CD4-positive, alpha-beta T cell treated with Interleukin-2 at 100 ng/mL for 4 hours (primary cell): ENCODE measurements at places on chromosomes 13 and 19.

DNA sequence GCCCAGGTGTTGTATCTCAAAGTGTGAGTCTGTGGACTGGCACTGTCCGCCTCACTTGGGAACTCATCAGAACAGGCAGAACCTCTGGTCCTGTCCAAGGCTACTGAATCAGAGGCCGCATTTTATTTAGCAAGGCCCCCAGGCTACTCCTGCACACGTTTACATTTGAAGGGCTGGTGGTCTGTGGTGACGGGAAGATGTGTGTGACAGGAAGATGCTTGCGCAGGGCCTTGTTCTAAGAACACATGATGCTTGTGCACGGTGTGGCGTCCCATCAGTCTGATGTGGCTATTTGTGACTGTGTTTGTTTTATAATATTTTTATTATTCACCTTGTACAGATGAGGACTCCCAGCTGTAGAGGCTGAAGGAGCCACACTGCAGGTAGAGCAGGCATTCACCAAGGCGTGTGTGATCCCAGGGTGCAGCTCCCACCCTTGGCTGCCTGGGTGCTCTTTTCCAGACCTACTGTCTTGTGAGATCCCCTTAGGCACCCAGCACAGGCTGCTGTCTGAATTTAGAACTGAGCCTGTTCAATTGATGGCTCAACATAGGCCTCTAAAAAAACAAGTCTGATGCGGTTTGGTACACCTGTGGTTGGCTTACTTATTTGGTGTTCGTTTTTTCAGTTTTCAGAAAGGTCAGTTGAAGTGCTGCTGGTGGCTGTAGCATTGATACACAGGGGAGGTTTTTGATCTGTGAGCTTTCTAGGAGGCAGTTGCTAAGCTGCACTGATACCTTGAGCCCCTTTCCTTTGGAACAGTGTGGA, 3.1 kb downstream of the SLC25A15 start:
- no peak for DNase-seq

DNA sequence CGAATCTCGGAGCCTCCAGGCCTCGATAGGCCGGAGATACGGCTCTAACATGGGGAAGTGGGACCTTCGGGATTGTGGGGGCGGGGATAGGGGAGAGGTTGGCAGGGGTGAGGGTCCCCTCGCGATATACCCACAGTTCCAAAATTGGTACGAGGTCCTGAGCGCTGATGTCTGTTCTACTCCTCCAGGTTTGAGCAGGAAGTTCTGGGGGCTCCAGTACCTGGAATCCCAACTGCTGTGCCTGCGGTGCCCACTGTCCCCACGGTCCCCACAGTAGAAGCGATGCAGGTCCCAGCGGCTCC, 447 bp downstream of the RBM42 start:
- no peak for DNase-seq

- no peak for DNase-seq
These were observed 2.2 kb downstream of the PNMA8B start for GRCh38 chr19:46493236-46494145.

- DNase-seq: no peak
These were observed 10.7 kb upstream of the SHKBP1 start for GRCh38 chr19:40565910-40566495.

GRCh38 chr19:1968279-1969175, 27.6 kb downstream of the CSNK1G2 start:
- DNase-seq: no peak

GRCh38 chr13:114148521-114148855, 16.1 kb upstream of the RASA3 start:
- DNase-seq: peak; percentile 94

DNA sequence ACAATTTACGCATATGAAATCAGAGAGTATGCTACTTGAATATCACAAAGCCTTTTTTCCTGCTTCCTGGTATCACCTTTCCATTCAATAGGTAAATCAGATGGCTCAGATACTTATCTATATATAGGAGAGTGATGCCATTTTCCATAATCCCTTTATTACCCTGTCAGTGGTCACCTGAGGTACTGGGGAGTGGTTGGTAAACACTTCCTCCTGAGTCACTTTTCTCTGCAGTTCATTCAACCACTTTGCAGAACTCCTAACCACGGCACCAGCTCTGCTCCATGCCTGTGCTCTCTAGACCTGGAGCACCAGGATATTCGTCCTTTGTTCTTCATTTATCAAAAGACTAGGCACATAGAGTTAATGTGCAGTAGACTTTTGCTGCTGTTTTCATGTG, 748.5 kb upstream of the KLHL1 start:
- no peak for DNase-seq

- DNase-seq: no peak
These were observed 520.1 kb downstream of the SUCLA2 start for GRCh38 chr13:47480951-47481350.

- DNase-seq: no peak
These were observed 30.5 kb downstream of the DNM2 start for GRCh38 chr19:10748195-10748926.

GRCh38 chr13:95209109-95209508, 92.1 kb downstream of the ABCC4 start:
- DNase-seq: no peak

GRCh38 chr13:48908381-48909055, 67.2 kb upstream of the FNDC3A start:
- no peak for DNase-seq

DNA sequence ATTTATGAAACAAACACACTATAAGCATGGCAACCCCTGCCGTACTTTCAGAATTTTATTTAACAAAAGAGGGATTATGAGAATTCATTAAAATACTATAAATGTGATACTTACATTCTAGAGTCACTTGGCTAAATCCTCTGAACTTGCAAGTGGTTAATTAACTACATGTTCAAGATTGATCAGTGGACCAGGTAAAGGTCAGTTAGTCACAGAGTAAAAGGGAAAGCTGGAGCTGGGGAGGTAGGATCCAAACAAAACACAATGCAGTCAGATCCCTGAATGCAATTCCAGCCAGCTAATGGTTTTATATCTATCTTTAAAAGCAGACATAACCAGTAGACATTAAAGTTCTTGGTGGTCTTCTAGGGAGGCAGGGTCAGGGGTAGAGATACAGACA, 270.5 kb downstream of the DIAPH3 start:
- DNase-seq: no peak

DNA sequence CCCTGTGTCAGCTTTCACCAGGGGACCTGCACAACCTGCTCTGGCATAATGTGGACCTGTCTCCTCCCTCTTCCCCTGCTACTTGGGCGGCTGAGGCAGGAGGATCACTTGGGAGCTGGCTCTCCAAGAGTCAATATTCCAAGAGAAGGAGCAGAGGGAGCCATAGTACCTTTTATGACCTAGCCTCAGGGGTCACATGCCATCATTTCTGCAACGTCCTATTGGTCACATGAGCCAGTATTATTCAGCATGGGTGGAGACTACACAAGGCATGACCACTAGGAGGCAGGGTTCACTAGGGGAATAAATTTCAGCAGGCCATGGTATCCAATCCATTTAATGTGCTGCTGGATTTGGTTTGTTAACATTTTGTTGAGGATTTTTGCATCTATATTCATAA, 12.0 kb upstream of the SHFL start:
- peak; percentile 64 for DNase-seq

DNA sequence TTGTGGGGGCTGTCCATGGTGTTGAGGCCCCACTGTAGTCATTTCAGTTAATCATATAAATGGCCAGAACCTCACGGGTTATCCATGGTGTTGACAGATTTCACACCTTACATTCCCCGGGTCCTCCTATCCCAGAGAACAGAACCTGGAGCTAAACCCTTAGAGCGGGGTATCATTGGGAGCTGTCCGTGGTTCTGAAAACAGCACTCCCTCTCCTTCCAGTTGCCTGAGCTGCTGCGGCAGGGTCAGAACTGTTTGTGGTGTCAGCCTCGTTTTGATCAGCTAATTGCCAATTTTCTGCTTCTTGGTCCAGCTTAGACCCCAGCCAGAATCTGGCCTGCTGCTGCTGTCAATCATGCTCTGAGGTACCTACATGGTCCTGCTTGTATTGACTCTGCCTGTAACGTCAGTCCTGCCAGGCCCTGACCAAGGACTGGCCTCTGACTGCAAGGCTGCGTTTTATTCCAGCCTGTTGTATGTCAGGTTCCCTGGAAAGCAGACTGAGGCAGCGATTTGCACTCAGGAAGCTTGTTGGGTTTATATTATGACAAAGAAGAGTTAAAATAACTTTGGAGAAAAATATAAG, 55.8 kb upstream of the KCTD15 start:
- no peak for DNase-seq

- DNase-seq: no peak
These were observed 8.8 kb upstream of the GPC6 start for GRCh38 chr13:93217721-93218261.

GRCh38 chr13:47415048-47415447, 518.2 kb upstream of the HTR2A start:
- DNase-seq: no peak

GRCh38 chr13:29496241-29496712, 99.2 kb downstream of the SLC7A1 start:
- DNase-seq: no peak

GRCh38 chr19:38875656-38876395, 2.2 kb downstream of the RINL start:
- no peak for DNase-seq

GRCh38 chr13:103033999-103034398, 32.2 kb downstream of the SLC10A2 start:
- no peak for DNase-seq

DNA sequence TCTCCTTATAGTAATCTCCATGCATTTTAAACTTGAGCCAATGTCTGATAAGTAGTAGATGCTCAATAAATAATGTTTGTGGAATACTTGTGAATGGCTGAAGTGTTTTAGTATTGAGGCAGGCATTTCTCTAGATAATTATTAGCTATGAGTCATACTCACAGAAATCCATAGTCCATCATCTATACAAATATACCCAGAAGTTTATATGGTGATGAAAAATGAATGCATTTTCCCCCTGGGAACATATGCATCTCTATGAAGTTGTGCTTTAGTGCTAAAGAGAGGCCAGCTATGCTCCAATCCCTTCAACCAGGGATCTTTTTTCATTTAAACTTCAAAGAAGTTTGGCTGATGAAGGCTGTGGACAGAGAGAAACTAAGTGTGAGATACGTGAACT, 17.2 kb downstream of the MBNL2 start:
- DNase-seq: no peak

DNA sequence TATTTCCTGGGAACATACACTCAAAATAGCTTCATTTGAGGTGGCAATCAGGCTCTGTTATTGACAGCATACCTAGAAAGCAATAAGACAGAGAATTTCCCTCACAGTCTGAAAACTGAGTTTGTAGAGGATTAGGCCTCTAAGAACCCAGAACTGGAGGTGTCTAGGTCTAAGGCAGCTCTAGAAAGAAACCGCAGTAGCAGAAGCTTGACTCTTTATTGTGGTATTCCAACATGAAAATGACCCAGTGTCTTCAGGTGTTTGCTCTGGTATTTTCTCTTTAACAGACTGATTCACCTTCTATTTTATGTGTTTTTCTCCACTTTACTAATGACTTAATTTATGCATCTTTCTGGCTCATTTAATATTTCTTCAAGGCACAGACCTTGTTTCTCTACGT, 8.5 kb downstream of the COG6 start:
- no peak for DNase-seq

- peak; percentile 26 for DNase-seq
These were observed 6.6 kb upstream of the BCL3 start for GRCh38 chr19:44741841-44742329.

GRCh38 chr13:92804926-92805325, 421.7 kb upstream of the GPC6 start:
- no peak for DNase-seq

DNA sequence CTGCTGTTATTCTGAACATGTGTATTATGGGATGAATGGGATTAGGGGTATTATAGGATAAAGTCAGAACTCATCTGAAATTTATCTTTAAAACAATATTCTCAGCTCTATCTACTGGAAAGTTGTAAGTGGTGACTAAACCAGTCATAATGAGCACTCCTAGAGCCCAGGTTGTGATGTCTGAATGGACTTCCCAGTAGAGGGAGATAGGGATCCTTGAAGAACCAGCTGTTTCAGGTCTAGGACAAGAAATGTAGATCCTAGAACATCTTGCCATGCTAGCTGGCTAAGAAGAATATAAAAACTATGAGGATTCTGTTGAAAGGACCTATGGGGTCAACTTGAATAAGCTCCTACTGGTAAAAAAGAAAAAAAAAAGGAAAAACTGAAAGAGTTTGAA, 310.8 kb downstream of the SLC7A1 start:
- DNase-seq: no peak

DNA sequence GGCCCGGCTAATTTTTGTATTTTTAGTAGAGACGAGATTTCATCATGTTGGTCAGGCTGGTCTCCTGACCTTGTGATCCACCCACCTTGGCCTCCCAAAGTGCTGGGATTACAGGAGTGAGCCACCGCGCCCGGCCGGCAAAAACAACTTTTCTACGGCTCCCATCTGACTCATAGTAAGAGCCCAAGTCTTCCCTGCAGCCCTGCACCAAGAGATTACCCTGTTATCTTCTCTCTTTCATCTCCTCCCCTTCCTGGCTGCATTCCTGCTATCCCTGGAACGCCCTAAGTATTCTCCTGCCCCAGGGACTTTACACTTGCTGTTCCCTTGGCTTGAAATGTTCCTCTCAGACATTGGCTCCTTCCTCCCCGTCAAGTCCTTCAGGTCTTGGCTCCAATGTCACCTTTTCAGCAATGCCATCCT, 6.6 kb downstream of the AP2S1 start:
- no peak for DNase-seq

DNA sequence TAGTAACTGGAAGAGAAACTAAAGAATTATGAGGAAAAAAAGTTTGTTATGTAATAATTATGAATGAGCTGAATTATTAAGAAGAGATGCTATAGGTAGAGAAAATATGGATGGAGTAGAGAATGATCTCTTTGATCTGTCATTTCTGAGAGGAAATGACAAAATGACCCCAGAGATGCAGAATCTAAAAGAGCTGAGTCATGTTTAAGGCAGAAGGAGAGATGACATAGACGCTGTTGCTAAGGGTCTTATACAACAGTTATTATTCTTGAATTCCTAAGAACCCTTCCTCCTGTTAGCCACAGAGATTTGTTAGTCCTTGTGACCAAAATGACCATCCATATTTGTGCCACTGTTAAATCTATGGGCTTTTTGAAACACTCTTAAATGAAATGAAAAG, 58.3 kb upstream of the FREM2 start:
- no peak for DNase-seq

DNA sequence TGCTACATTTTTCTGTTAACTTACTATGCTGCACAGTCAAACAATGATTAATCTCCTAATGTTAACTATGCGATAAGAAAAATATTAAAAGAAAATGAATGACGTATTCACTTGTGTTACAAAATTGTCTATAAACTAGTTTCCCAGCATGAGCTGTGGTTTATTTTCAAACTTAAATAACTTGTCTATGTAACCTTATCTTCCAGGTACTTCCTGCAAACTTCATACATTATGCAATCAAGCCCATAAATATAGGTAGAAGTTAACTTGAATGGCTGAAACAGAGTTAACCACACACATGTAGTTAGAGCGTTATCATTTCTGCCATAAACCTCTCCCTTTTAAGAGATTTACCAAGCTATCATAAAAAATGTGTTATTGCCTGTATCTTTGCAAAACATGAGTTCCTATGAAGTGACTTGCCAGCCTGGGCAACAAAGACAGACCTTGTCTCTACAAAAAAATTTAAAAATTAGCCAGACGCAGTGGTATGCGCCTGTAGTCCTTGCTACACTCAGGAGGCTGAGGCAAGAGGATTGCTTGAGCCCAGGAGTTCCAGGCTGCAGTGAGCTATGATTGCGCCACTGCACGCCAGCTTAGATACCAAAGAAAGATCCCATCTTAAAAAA, 17.7 kb upstream of the KLF5 start:
- DNase-seq: no peak
